SK-N-SH treated with all-trans-retinoic acid at 6 μM for 48 hours (cell line): ENCODE measurements at places on chromosomes 6 and 20.

GRCh38 chr6:45688180-45688579, 310.4 kb upstream of the SUPT3H start:
- no peak for ATAC-seq

DNA sequence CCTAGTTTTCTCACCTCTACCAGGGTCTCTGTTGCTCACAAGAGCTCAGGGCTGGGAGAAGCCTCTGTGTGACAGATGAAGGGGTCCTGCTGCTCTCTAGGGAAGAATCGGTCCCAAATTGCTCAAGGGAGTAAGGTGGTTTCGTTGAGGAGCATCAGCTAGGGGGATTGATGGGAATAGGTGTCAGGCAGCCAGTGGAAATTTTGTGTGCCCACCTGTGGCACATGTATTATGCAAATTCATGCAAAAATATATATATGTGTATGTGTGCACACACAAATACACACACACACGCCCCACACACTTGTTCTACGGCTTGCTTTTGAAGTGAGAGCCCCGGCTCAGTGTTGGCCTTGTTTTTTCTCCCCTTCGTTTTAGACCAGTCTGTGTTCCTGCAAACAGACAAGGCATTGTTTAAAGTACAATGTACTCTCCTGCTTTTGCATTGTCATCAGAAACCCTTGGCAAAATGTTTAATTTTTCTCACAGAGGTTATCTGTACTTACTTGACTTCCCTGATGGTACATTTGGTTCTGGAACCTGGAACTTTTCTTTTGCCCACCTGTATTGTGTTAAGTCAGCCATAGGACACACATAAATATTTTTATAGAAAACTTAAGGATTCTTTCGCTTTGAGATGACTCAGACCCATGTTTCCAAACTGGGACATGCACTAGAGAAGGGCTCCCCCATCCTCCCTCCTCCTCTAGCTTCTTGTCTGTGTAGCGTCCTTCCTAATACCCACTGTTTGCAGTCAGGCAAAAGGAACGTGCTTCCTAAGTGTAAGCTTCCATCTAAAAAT, 26.7 kb downstream of the FOXO3 start:
- peak; percentile 88 for ATAC-seq

DNA sequence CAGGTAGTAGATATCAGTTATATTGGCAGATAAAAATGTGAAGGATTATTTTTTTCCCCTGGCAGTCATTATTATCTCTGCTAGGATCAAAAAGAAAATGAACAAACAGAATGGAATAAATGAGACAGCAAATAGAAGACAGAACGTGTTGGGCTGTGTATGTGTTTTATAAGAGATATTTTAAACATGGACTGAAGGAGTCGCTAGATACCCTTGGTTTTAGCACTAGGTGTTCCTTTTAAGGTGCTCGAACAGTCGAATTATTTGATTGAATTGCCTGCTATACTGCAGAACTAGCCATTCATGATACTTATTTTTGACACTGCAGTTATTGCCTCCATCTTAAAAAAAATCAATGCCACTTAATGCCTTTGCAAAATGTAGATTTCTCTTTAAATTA, 3.7 kb downstream of the GRIK2 start:
- ATAC-seq = no peak

DNA sequence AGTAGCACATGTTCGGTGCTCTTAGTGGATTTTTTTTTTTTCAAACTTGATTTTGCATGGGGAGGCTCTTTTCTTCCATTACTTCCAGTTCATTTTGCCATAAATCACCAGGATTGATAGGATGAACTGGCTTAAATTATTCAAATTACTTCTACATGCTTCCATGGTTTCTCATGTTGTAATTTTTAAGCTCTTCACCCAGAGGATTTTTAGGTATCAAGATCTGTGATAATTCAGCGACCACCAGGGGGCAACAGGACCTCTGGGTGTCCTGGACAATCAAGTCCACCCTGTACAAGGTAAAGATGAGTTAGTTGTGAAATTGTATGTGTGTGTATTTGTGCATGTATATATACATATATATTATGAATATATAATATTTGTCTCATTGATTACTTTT, 4.2 kb upstream of the EPHA7 start:
- ATAC-seq = no peak

DNA sequence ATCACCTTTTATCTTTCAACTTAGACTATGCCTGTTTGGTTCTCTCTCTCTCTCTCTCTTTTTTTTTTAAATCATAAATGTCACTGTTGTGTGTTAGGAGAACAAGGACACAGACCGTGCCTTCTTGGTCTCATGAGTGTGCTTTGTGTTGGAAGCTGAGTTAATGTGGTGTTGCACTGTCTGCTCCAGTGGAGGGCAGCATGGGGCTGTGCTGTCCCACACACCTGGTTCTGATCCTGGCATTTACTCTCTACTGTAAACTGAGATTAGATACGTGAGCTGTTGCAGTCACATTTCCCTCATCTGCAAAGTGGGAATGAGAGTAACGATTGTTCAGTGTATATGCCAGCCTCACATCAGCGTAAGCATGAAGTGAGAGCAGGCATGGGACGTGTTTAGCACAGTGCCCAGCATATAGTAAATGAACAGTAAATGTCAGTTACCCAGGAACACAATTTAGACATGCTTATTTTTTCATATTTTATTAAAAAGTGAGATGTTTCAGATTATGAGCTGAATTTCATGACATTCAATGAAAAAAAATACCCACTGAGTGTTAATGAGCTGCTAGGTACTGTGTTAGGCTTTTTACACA, 161.1 kb downstream of the FARS2 start:
- peak; percentile 100 for ATAC-seq

- ATAC-seq = no peak
Measured at GRCh38 chr6:3579652-3580175, 122.9 kb upstream of the SLC22A23 start.

DNA sequence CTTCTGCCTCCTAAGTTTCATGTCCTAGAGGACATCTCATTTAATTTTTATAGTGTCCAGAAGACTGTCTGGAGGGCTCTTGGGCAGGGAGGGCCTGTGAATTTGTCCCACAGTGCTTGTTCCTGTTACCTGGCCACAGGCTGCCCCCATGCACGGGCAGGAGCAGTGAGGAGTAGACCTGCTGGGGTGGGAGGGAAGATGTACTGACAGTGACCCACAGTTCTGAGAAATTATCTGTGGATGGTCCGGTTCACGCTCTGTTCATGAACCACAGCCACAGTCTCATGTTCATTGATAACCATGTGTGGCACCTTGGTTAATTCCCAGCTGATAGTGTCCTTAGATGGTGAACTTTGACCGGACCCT, 18.8 kb upstream of the ZNF831 start:
- no peak for ATAC-seq

DNA sequence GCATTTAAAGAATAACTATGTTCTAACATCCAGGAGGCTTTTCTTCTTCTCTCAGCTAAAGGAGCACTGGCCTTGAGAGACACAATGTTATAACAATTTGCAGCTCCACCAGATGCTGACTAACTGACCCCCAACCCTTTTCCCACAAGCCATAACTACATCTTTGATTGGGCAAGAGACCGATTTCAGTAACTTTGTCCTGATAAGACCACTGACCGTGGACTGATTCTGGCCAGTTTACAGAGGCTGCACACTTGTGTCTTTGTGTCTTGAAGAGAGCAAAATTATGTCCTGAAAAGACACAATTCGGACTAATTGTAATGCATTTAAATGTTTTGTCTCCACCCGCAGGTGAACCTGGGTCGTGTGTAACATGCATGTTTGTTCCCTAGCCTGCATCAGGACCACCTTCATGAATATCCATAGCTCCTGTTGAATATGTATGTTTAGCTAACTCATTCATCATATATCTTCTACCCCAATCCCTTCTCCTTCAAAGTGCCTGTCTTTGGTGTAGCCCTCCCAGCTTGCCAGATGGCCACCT, 22.3 kb downstream of the ABRACL start:
- ATAC-seq = no peak

DNA sequence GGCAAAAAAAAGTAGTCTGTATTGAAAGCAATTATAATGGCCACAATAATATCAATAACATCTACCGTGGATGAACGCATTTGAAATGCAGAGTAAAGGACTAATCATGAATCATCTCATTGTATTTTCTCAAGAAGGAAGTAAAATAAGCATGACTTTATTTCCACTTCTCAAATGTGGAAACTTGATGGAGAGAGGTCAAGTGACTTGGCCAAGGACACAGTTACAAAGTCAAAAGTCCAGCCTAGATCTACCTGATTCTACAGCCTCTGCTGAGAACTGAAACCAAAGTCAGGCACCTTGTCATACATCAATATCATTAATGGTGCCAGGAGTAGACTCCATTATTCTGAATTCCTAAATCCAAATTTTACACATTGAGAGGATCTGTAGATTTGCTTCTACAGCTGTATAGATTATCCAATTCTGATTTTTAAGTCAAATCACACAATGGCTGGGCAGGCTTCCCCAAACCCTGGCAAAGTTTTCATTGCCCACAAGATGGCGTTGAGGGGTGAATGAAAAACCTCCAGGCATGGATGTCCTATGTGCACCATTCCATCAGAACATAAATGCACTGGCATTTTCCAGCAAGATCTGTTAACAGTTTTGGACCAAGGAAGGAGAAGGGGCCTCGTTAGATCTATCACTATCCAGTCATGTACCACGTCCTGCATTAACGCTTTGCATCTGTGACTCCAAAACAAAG, 423.1 kb downstream of the MAFB start:
- peak; percentile 45; the same call in 2 of the 3 replicates for ATAC-seq

- no peak for ATAC-seq
Measured at GRCh38 chr20:24985802-24986201, 6.7 kb downstream of the APMAP start.
